ENCODE measurements at places on chromosomes 7 and 10.

DNA sequence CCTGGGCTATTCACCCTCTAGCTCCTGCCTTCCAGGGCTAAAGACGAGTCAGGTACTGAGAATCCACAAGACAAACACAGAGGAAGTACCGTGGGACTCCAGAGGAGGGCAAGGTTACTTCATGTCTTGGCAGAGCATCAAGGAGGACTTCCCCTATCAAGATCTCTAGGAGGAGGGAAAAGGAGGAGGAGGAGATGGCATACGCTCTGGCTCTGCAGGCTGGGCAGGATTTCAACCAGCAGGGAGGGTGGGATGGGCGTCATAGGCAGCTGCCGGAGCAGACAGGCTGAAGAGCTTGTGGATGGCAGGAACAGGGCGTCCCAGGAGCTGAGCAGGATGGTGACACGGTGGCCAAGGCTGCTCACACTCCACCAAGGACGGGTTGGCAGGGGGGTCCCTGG lies 21.3 kb downstream of the MDH2 start:
- peak; percentile 45 for DNase-seq

GRCh38 chr7:130939321-130940095 lies 205.5 kb upstream of the KLF14 start:
- DNase-seq, result no peak

- peak; percentile 85 for DNase-seq
Observed at GRCh38 chr10:125159932-125160855, at the start of gene CTBP2. CTBP2 (minus strand) TSS chr10:125160563.

DNA sequence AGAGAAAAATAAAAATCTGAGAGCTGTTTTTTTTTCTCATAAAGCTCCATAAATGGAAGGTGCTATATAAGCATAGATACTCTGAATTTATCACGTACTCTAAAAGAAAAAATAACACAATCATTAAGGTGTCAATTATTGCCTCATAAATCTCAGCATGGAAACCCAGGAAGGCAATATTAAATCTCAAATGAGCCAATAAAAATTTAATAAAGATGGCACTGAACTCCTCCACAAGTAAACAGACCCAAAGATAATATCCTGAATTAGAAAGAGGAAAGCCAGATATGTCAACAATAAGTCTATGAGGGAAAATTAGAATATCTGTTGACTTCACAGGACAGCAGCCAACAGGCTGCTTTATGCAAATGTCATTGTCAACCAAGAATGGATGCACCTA lies 66.5 kb downstream of the CDK6 start:
- DNase-seq, result no peak

DNA sequence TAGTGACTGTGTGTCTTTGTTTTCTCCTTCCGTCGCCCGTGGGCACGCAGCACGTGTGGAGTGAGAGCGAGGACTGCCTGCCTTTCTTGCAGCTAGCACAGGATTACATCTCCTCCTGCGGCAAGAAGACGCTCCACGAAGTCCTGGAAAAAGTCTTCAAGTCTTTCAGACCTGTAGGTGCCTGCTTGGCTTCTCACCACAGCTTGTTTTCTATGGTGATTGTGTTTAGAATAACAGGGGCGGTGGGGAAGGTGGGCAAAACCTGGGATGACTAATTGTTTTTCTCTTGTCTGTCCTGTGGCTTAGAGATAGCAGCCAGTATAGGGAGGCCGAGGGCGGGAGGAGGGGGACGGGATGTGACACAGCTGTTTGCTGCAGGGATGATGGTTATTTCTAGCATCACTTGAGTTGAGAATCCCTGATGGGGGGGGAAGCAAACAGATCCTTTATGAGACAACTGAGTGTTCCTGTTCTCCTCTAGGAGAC lies 11.4 kb downstream of the MTURN start:
- no peak for DNase-seq

- DNase-seq, result no peak
Observed at GRCh38 chr7:129908181-129908580, 44.6 kb downstream of the UBE2H start.

DNA sequence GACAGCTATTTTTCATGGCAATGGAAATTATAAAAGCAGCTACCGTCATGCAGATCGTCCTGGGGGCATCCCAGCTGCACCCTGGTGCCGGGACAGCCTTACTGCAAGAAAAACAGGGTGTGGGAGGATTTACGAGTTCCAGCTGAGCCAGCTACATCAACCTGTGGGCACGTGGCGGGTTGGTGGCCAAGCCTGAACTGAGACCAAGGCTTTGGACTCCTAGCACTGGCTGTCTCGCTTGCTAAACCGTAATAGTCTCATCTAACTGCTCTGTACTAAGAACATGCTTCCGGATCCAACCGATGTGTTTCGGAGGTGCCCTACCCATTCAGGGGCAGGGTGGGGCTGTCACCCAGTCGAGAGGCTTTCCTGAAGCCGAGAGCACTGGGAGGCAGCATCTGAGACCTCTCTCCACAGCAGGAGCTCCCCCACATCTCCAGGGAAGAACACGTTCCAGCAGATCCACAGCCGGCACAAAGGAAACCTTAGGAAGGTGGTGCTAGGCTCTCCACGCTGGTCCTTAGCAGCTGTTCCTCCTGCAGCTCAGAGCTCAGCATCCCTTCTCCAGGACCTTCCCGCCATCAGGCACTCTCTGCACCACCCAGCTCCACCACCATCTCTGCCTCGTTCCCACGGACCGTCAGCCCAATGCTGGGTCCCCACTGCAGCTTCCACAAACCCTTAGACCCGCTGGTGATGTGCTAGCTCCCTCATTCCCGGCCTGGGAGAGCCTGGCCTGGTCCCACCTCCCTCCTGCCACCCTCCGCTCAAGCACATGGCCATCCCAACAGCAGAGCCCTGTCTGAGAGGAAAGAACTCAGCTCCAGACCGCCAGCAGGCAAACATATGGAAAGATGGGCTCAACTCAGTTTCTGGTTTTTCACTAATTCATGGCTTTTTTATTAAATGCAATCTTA lies 158.5 kb downstream of the PTPRN2 start:
- DNase-seq, result no peak

GRCh38 chr7:150654692-150655091 lies 22.5 kb upstream of the GIMAP6 start:
- no peak for DNase-seq

GRCh38 chr10:70602665-70603448 lies at the start of gene PRF1:
PRF1 (minus strand) TSS chr10:70602741; CDS start chr10:70600902, 1,839 bp downstream.
- no peak for DNase-seq

DNA sequence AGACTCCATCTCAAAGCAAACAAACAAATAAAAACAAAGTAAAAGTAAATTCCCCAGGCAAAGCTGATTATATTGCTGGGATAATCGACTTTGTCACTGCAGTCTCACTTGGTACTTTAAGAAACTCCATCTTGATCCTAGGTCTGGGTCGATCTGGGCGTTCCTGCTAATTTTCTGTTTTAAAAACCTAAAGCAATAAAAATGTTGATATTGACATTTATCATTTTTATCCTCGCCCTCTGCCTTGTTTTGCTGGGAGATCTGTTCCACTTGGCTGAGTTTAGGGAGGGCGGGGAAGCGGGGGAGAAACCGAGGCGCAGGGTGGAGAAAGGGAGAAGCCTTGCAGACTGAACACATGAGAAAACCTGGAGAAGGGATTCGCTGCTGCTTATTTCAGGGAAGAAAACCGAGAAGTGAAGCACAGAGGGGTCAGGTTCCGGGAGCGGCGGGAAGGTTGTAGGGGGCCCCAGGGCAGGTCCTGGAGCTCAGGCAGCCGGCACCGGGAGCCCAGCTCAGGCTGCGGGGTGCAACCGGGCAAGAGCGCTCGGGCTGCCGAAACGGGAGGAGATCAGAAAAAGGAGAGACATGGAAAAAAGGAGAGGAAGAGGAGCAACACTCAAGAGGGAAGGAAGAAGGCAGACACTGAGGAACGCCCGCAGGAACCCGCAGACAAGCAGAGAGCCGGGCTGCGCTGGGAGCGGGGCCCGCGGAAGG lies 27.3 kb upstream of the KMT2C start:
- peak; percentile 36 for DNase-seq

Data from tibial artery (tissue), 4 donors.